ENCODE measurements at places on chromosomes 1 and 21.

- peak; percentile 35 for DNase-seq
Observed at GRCh38 chr1:184075055-184076029, 23.8 kb downstream of the TSEN15 start.

DNA sequence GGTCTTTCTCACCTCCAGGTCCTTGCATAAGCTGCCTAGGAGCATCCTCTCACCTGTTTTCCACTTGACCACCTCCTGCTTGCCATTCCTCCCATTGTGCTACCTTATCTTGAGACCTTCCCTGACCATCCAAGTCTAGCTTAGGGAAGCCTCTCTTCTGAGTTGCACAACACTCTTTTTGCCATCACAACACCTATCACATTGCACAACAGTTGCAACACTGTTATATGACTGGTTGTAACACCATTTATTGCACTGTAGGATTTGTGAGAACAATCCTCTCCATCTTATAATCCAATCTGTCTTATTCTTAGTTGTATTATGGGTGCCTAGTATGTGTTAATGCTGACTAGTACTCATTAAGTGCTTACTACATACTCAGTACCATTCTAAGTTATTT, 488.7 kb downstream of the OMA1 start:
- DNase-seq = no peak

DNA sequence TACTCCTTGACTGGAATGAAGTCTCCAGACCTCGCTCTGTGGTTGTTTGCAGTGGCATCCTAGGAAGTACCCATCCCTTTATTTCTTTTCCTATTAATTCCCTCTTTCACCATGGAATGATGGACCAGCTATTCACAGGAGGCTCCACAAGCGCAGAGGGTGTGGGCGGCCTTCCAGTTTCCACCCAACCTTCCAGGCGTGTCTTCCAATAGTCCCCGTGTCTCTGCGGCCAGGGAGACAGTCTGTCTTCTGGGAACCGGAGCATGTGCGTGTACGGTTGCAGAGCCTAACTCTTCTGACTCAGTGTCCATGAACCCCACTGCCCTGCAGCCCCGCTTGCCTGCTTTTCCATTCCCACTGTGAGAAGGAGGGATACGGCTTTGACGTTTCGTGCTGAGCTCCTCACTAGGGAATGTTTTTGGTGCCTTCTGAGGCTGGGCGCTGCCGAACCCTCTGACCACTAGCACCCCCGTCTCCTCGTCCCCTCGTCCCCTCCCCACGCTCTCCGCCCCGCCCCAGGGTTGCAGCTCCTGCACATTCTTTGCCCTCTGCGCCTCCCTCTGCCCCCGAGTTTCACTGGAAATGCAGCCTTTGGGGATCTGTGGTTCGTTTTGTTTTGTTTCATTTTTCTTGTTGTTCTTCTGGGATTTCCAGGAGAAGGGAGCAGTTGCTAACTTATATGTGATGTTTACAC, 26.3 kb upstream of the FAM3B start:
- DNase-seq = no peak

GRCh38 chr1:17167041-17167785, 37.7 kb upstream of the PADI1 start:
- no peak for DNase-seq

DNA sequence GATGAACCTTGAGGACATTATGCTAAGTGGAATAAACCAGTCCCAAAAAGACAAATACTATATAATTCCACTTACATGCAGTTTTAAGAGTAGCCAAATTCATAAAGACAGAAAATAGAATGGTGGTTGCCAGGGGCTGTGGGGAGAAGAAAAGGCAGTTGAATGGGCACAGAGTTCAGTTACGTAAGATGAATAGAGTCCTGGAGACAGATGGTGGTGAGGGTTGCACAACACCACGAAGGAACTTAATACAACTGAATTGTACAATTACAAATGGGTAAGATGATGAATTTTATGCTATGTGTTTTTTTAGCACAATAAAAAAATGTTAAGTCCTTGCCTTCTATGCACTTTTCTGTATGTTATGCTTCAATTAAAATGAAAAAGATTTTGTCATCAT, 66.6 kb downstream of the CD34 start:
- peak; percentile 89 for DNase-seq

DNA sequence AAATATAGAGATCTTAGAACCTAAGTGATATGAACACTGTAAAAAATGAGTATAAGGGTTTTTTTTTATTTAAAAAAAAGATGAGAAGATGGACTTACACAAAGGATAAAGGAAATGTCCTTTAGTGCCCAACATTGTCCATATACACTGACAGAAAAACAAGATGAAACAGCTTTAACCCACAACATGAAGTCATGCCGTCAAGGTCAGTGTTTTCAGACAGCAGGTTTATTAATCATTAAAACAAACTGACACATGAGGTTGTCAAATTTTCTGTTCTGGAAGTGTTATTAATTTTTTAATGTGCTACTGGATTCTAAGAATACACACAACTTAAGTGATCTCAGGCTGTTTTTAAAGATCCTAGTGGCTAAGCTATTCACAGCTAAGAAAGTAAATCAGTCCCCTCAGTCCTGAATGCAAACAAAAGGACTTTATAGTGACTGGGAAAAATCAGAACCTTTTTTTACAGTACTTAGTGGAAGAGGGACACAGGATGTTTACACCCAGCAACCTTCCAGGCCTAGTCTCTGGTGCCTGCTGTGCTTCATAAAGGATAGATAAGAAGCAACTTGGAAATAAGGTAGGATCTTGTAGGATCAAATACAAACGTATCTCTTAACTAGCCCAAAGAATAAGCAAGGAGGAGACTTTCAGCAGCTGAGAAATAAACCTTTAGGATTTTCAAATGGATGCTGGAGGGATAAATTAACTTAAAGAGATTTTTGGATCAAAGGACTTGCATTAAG, 21.9 kb upstream of the PKN2 start:
- no peak for DNase-seq

- DNase-seq = no peak
Observed at GRCh38 chr1:166155108-166155507, 11.7 kb downstream of the FAM78B start.

DNA sequence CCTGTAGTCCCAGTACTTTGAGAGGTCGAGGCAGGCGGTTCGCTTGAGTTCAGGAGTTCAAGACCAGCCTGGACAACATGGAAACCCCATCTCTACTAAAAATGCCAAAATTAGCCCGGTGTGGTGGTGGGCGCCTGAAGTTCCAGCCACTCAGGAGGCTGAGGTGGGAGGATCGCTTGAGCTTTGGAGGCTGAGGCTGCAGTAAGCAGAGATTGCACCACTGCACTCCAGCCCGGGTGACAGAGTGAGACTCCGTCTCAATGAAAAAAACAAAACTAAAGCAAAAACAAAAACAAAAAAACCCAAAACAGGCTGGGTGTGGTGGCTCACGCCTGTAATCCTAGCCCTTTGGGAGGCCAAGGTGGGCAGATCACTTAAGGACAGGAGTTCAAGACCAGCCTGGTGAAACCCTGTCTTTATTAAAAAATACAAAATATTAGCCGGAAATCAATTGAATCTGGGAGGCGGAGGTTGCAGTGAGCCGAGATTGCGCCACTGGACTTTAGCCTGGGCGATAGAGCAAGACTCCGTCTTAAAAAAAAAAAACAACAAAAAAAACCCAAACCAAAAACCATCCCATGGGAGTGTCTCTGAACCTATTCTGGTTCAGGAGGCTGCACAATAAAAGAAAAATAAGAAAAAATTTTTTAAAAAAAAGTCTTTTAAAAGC, 1.7 kb upstream of the CGN start:
- DNase-seq = no peak

- DNase-seq = no peak
Observed at GRCh38 chr1:98467586-98467985, 193.9 kb upstream of the SNX7 start.

All from HL-60 (cell line).